ENCODE measurements at places on chromosomes 11 and 22. TPM values are rescaled to one million over a fixed set of nuclear protein-coding genes. Genes with fewer than 3 reads are reported as not detected.

DNA sequence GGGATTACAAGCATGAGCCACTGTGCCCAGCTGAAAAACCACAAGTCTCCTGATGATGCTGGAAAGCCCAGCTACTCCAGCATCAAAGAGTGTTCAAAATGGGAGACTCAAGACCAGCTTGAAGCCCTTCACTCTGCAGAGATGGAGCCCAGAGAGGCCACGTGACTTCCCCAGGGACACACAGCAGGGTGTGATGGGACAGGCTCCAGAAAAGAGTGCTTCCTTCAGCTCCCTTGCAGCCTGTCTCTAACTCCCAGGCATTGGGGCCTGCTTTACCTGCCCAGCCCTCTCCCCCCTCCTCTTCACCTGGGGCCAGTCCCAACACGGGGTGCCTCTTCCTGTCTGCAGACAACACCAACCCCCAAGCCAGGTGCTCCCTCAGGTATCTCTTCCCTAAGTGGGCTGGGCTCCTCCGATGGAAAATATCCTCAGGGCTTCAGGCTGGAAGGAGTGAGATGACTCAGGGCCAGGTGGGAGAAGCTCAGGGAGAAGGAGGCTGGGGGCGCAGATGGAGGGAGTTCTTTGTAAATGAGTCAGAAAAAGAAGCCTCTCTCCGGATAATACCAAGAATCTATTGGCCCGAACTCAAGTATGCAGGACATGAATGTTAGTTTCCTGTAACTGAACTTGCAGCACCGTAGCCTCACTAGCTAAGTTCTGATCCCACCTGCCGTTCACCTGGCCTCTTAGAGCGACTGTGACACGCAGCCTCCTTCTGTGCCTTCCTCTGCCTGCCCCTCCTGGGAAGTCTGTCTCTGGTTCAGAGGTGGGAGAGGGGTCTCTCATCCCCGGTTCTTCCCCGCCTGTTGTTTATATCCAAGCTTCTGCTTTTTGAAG, 326.6 kb downstream of the MN1 start:
- peak; percentile 98 for DNase-seq

DNA sequence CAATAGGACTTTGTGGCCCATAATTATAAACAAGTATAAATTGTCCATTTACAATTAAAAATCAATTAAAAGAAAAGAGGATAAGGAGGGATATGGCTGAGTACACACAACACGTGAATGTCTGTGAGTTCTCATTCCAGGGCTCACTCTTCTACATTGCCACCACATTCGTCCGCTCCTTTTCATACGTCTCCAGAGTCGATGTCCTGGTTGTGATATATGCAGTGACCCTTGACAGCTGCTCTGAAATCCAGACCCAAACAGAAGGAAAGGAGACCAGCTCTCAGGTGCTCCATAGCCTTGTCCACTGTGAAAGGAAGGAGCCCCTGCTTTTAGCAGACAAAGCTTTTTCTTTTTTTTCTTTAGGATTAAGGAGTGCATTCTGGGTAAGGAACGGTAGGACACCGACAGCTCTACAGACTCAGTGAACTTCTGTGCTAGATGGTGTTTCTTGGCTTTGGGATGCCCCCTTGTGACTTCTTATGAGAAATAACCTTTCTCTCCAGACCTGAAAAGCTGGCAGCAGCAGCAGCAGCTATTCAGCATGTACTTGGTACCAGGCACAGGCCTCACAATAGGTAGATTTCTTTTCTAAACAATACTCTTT, 19.7 kb upstream of the DNAJB13 start:
- peak; percentile 71 for DNase-seq

GRCh38 chr22:32717337-32718240, 83.9 kb upstream of the TIMP3 start:
- no peak for DNase-seq

- DNase-seq = no peak
These were observed 21.3 kb downstream of the SIK2 start for GRCh38 chr11:111623527-111624030.

Gene CCDC87
- not detected for total RNA-seq

Gene MPPED2
- not detected for total RNA-seq
